ENCODE measurements at places on chromosomes 1 and 21. TPM values are rescaled to one million over a fixed set of nuclear protein-coding genes. Genes with fewer than 3 reads are reported as not detected.

DNA sequence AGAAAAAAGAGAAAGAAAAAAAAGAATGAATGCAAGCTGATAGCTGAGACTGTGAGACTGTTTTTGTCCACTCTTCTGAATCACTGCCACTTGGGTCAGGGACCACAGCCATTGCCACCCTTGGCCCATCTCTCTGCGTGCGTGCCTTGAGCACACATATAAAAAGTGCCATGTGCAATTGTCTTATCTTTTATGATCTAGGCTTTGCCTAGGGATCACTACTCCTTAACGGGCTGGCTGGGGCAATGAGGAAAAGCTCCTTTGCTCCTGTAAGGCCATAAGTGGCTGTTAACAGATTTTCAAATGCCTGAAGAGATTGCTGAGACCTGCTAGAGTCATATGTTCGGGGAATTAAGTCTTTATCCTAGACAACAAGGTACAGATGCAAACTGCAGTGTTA, 8.2 kb downstream of the SPATA46 start:
- DNase-seq: no peak

DNA sequence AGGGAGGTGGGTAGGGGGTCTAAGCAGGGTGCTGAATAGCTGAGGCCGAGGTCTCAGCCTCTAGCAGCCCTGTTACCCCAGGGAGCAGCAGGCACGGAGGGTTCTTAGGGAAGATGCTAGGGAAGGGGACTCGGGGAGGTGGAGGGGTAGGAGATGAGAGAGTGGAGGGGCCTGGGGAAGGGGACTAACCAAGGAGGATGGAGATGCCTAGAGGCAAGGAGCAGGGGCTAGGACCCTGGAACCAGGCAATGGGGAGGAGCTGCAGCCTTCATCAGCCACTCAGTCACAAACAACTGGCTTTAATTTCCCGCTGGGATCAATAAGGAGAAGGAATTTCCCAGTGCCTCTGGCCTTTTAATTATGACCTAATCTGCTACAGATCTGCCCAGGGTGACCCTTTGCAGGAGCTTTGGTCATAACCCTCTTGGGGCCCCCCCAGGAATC, 2.9 kb upstream of the CRABP2 start:
- no peak for DNase-seq

DNA sequence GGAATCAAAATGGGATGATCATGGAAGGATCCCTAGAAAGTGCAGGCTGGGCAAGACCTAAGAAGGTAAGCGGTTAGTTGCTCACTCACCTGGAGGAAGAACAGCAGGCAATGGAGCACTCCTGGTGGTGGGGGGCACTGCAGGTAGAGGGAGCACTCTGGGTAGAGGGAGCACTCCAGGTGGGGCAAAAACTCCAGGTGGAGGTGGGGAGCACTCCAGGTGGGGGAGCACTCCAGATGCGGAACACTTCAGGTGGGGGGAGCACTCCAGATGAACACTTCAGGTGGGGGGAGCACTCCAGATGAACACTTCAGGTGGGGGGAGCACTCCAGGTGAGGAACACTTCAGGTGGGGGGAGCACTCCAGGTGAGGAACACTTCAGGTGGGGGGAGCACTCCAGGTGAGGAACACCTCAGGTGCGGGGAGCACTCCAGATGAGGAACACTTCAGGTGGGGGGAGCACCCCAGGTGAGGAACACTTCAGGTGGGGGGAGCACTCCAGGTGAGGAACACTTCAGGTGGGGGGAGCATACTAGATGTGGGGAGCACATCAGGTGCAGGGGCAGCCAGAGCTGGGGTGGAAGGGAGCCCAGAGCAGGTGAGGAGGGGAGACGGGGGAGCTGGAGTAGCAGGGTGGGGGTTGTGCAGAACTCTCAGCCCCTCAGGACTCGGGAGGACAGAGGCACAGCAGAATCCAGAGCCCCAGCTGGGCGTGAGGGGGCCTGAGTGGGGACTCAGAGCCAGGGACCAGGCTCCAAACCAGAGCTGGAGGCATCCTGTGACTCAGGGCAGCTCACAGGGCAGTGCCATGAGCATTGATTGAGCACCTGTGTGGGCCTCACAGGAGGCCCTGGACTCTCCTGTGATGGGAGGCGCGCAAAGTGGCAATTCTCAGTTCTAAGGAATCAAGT, 37.7 kb upstream of the COL6A1 start:
- no peak for DNase-seq

- no peak for DNase-seq
Measured at GRCh38 chr1:200040481-200041138, 13.1 kb downstream of the NR5A2 start.

DNA sequence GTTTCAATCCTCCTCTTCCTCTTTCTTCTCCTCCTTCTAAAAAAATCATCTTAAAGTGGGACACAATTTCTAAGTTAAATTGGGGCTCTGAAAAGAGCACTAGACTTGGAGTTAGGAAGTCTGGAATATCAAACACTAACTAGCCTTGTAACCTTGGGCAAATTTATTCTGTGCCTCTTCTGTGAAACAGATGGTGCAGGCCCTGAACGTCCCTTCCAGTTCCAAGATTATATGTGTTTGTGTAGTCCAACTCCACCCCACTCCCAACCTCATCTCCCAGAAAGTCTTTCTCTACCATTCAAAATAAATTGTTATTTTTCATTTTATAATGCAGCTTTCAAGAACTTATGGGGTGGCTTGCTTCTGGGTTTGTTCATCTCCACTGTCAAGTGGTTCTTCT, 630.0 kb downstream of the LMO4 start:
- no peak for DNase-seq

DNA sequence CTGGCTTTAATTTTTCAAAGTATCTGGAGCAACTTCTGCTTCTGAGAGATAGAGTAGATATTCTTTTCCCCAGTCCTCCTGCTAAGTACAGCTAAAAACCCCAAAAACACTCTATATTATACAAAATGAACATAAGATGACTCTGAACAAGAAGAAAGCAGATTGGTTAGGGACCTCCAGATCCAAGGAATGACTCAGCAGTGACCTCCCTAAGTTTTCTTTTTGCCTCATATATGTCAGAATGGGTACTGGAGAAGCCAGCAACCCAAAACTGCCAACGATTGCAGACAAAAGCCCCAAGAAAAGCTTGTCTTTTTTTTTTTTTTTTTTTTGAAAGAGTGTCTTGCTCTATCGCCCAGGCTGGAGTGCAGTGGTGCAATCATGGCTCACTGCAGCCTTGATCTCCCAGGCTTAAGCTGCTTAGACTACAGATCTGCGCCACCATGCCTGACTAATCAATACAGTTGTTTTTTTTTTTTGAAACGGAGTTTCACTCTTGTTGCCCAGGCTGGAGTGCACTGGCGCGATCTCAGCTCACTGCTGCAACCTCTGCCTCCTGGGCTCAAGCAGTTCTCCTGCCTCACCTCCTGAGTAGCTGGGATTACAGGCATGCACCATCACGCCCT, 22.7 kb downstream of the NDUFS5 start:
- no peak for DNase-seq

ARHGAP30 gene
- 0.04 TPM for total RNA-seq
